ENCODE measurements at places on chromosomes 13 and 19.

- DNase-seq, result no peak
Observed at GRCh38 chr13:22505489-22505888, 675.3 kb upstream of the SGCG start.

- DNase-seq, result no peak
Observed at GRCh38 chr19:6534451-6535093, 3.7 kb downstream of the TNFSF9 start.

DNA sequence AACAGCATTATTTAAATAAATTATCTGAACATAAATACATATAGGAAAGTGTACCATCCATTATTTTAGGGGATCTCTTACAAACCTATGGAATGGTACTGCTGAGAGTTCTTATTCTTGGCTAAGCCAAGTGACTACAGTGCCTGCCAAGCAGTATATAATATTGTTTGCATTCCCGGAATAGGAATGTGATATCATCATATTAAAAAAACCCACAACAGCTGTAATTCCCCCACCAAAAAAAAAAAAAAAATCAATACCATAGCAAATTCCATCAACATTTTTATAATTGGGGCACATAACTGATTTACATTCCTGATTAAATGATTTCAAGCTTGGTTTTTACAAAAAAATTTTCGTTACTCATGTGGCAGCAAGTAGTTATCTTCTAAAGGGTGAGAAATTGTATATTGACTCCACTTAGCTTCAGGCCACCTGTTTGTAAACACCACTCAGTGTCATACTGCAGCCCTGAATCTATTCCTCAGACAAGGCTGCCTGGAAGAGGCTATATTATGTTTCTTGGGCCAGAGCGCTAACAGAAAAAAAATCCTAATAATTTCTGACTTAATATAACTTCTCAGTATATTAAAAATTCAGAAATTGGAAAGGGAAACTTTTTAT, 278.1 kb downstream of the DNAJC15 start:
- DNase-seq, result no peak

- no peak for DNase-seq
Observed at GRCh38 chr13:75843991-75844390, 207.9 kb downstream of the LMO7 start.

DNA sequence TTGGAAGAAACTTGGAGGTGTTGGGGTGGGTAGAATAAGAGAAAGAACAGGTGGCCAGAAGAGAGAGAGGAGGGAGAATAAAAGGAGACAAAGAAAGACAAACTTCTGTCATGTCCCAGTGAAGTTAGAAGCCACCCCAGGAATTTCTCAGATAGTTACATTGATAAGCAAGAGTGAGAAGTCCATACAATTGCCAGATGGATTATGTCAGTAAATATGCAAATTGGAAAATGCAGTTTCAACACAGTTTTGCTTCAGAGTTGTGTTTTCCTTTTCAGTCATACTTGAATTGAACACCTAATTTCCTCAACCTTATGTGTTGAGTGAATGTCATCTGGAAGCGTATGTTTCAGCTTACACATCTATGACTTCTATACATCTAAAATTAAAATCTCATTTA, 139.2 kb downstream of the RXFP2 start:
- DNase-seq, result no peak

DNA sequence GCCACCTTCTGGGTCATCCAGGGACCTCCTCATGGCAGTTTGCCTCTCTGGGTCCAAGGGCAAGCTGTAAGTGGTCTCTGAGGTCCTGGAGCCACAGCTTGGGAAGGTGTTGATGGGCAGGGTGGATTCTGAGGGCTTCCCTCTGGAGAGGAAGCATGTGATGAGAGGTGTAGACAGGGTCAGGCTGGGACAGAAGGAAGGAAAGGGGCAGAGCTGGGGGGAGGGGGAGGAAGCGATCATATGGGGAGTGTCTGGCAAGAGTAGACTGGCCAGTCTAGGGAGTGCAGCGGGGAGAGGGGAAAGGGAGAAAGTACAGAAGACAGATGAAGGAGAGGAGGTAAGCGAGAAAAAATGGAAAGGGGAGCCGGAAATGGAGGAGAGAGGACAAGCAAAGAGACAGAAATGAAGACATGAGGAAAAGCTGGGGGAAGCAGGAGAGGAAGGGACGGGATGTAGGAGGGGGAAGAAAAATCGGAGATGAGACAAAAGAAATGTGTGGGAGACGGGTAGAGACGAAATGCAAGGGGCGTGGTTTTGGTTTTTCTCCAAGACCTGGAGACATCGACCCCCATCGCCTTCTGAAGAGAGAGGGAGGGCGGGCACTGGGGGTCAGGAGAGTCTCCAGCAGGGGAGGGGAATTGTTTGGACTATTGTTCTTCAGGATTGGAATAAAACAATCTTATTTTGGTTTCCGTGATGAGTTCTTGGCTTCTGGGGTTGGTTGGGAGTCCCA, 26.6 kb downstream of the ZSWIM9 start:
- DNase-seq, result no peak

DNA sequence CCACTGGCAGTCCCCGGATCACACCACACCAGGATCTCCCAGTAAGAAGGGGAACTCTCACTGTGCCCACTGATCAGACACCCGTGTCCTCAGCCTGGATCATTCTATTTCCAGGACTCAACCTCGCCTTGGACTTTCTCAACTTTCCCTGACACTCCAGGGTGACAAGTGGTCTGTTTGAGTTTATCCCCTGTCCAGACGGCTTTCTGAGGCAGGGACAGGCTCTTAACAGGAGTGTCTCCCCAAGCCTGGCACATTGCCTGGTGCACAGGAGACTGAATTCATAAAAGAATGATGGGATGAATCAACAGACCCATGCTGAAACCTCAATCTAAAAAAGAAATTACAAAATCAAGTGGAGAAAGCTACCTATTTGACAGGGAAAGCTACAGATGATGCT, 606.6 kb downstream of the EFNB2 start:
- DNase-seq, result no peak

- DNase-seq, result no peak
Observed at GRCh38 chr13:113654175-113654560, 3.8 kb downstream of the ATP4B start.

- no peak for DNase-seq
Observed at GRCh38 chr13:99322297-99323103, 15.3 kb upstream of the GPR183 start.
